NCI-H510A (cell line): ENCODE measurements at places on chromosomes 6 and 20.

- no peak for DNase-seq
Observed at GRCh38 chr6:12228447-12229146, 61.6 kb upstream of the EDN1 start.

GRCh38 chr6:52393780-52394179, 26.4 kb upstream of the EFHC1 start:
- DNase-seq, result no peak

GRCh38 chr6:61044011-61044410, 1242.0 kb downstream of the KHDRBS2 start:
- no peak for DNase-seq

GRCh38 chr20:46128310-46129151, 10.4 kb downstream of the CD40 start:
- no peak for DNase-seq

GRCh38 chr6:225121-225721, 67.1 kb upstream of the DUSP22 start:
- DNase-seq, result no peak

DNA sequence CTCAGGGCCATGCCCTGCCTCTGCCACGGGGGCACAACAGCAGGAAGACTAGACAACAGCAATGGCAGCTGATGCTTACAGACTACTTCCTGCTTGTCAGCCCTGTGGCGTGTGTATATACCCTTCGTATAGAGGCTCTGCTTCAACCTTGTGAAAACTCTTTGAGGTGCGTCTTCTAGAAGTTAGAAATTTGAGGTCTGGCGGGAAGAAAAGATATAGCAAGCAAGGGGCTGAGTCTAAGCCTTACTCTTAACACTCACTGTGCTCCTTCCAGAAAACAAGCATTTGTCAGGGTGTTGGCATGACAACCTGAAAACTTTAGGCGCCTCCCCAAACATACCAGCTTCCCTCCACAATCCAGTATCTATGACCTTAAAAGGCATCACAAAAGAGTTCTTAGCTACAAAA, 33.3 kb downstream of the JPH2 start:
- no peak for DNase-seq

DNA sequence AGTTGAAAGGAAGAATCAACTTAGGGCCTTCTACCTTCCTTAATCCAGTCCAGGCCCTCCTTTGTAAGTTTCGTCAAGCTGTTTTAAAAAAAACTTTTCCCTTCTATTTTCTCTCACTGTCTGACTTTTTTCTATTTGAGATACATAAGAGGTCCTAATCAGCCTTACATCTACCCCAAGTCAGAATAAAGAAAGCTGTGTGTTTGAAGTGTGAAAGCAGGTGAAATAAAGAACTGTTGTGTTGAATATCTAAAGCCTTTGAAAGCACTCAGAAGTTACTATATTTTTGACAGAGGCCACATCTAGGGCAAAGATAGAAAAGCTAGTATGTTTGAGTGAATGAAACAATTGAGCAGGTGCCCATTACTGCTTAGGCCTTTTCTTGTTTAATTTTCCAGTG, 35.5 kb downstream of the SH3BGRL2 start:
- no peak for DNase-seq

- no peak for DNase-seq
Observed at GRCh38 chr6:2739335-2739734, 11.4 kb downstream of the MYLK4 start.
